ENCODE measurements at places on chromosomes 16 and 17.

DNA sequence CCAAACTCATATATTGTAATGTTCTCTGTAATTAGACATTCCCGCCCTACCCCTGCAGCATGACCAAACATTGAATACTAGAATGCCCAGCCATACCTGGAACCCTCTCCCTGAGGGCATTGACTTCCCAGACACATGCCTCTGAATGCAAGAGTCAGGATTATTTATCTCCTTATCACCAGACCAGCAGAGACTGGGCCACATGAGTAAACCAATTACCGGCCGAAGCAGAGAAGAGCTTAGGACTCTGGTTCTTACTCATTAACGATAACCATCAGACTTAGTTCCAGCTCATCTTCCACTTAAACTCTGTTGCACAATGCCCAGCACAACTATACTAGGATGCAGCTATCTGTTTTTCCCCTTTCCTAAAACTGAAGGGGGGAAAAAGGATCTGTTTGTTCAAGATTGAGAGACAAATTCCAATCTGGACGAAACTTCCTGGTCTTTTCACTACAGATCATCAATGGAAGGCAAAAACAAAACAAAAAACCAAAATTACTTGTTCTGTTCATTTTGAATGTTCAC, 88.2 kb upstream of the CORO6 start:
- DNase-seq: no peak

DNA sequence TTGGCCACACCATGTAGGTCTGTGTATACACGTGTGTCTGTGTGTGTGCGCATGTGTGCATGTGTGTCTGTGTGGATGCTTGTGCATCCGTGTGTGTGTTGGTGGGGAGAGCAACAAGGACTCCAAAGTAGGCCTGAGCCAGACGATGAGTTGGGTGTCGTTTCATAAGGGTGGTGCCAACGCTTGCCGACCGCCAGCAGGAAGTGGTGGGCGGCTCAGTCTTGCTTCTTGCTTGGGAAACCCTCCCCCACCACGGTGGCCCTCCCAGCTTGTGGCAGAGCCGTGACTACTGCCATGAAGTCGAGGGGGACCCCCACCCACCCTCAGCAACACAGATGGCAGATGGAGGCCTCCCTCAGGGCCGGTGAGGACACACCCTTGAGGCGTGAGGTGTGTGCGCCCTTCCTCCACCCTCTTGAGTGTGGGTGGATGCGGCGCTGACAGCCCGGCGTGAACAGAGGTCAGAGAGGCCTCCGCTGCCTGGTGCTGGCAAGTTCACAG, 17.5 kb downstream of the SBK1 start:
- peak; percentile 81 for DNase-seq

DNA sequence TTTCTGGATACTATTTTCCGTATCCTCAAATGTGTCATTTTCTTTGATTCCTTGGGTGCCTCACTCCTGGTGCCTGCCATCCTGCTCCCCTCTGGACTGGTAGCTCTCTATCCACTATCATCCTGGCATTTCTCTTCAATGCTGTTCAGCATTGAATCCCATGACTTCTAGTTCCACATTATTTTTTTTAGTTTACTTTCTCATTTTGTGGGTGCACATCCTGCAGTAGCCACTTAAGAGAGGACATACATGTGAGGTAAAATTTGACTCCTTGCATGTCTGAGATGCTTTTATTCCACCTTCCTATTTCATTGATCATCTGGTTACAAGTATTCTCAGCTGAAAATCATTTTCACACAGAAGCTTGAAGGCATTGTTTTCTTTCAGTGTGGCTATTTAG, 19.1 kb downstream of the ALOX15 start:
- DNase-seq: no peak

GRCh38 chr17:14038206-14038605, 31.1 kb upstream of the COX10 start:
- no peak for DNase-seq

Data from posterior cingulate gyrus (tissue), 11 donors.